Left lung (tissue), 14 donors: ENCODE measurements at places on chromosomes 5 and 9.

DNA sequence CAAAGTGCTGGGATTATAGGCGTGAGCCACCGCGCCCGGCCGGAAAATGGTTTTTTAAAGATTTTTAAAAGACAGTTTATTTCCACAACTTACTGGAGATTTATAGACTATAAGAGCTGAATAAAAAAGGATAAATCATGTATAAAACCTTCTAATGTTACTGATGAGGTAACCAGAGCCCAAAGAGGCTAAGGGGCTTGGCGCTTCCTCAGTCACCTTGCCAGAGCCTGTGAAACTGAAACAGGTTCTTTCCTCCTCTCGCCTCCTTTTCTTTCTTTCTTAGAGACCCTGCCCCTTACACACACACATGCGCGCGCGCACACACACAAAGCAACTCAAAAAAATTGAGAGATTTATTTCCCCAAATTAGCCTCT lies 69.8 kb downstream of the HSD17B3 start:
- DNase-seq = no peak

DNA sequence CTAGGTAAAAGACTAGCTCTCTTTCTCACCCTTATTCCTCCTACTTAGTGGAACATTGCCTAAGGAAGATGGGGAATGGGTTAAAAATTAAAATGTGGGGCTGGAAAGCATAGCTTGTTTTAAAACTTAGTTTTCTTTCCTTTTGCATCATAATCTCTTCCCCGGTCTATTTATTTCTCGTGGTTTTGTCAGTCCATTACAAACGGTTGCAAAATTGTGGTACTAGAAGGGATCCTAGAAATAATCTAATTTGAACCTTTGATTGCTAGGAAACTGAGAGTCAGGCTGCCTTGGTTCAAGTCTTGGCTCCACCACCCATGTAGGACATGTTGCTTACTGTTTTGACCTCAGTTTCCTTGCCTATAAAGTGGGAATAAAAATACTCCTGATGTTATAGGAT lies 1.3 kb downstream of the IL31RA start:
- no peak for DNase-seq

GRCh38 chr5:72505539-72506157 lies 1.6 kb downstream of the ZNF366 start:
- no peak for DNase-seq

DNA sequence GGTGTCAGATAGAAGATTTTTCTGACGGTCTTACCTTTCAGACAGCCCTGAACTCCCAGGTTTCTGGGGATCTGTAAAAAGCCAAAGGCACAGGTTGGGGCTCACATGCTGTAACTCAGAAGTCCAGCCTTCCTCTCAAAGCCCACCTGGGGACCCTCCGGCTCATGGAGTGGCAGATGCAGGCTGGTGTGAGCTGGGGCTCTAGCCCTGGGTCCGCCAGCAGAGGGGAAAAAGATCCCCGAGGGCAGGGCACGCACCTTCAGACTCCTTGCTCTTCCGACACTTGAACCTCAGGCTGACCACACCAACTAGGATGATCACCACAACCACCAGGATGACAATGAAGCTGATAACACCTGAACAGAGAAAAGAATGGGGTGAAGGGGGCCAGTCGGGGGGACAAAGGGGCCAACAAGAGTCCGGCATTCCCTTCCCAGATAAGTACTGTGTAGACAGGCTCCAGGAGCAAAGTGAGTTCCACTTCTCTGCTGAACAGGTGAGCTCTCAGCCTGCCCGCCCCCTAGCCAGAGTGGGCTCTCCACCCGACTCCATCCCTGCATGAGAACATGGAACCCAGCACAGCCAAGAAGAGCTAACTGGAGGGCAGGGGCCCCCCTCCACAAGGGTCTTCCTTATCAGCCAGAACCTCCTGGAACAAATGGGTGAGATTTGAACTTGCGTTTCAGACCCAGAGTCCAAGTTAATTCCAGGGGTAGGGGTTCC lies 7.8 kb downstream of the ECSCR start:
- DNase-seq = no peak

DNA sequence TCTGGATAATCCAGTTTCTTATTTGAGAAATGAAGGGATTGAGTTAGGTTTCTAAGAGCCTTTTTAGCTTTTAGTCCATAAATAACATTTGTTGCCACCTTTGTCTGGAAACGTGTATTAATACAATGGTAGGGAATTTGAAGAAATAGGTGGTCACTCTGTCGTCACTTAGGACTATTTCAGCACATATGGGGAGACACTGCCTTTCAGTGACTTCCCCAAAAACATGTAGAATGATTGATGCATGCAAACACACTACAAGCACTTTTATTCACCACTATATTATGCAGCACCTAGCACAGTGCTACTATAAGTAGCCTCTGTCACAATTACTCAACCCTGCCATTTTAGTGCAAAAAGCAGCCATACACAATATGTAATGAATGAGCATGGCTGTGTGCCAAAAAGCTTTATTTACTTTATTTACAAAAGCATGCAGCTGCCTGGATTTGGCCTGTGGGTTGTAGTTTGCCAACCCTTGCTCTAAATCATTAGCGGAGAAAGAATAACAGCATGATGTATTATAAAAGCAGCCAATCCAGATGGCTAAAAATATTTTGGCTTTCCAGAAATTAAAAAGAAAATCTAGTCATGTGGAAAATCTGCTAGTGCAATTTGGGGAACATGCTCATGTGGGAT lies 154.2 kb upstream of the HMHB1 start:
- no peak for DNase-seq

- DNase-seq = no peak
These were observed 255.1 kb downstream of the PARP8 start for GRCh38 chr5:50921366-50922133.

DNA sequence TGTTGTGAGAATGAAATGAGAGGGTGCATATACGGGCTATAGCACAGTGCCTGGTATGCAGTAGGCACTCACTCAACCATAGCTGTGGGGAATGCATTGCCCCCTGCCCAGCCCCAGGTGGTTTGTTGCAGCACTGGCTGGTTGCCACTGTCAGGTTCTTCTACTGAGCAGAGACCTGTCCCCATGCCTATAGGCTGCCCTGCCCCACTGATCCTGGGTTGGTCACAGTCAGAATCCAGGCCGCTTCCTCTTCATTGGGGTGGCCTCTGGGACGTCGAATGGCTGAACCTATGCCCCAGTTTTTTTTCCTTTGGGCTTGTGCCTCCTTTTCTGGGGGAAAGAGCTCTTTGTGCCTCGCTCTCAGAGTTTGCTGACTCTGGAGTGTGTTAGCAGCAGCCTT lies 74.6 kb downstream of the RGS3 start:
- peak; percentile 29 for DNase-seq

DNA sequence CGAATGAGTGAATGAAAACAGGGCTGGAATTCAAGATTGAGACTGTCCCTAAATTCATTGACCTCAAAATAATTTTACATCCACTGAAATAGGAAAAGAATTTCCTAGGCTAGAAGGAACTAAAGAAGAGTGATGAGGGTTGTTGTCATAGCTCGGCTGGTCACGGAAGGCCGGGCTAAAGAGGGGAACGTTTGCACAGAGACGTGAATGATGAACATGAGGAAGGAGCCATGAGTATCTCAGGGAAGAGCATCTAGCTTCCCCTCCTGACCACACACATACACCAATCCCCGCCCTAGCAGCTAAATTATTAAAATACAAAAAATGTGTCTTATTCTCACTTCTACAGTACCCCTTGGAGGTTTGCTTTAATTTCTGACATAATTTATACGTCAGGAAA lies 124.4 kb upstream of the ABCA1 start:
- no peak for DNase-seq

DNA sequence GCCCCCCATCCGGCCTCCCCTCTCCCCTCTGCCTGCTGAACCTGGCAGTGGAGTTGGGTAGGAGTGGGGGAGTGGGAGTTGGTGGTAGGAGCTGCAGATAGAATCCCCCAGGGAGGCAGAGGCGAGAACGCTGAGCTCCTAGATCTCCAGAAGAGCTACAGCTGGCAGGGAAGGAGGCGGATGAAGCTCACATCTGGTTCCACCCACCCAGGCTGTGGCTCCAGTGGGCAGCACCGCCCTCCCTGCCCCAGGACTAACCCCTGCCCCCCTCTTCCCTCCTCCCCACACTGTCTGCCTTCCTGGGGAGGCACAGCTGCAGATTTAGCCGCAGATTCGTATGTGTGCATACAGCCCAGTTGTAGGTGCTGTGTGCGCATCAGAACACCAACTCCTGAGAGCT lies 34.2 kb downstream of the C9orf50 start:
- no peak for DNase-seq

GRCh38 chr5:128905568-128906110 lies 59.6 kb upstream of the SLC27A6 start:
- DNase-seq = no peak

- DNase-seq = peak; percentile 40
These were observed 4.6 kb downstream of the NRG2 start for GRCh38 chr5:140038373-140038957.

DNA sequence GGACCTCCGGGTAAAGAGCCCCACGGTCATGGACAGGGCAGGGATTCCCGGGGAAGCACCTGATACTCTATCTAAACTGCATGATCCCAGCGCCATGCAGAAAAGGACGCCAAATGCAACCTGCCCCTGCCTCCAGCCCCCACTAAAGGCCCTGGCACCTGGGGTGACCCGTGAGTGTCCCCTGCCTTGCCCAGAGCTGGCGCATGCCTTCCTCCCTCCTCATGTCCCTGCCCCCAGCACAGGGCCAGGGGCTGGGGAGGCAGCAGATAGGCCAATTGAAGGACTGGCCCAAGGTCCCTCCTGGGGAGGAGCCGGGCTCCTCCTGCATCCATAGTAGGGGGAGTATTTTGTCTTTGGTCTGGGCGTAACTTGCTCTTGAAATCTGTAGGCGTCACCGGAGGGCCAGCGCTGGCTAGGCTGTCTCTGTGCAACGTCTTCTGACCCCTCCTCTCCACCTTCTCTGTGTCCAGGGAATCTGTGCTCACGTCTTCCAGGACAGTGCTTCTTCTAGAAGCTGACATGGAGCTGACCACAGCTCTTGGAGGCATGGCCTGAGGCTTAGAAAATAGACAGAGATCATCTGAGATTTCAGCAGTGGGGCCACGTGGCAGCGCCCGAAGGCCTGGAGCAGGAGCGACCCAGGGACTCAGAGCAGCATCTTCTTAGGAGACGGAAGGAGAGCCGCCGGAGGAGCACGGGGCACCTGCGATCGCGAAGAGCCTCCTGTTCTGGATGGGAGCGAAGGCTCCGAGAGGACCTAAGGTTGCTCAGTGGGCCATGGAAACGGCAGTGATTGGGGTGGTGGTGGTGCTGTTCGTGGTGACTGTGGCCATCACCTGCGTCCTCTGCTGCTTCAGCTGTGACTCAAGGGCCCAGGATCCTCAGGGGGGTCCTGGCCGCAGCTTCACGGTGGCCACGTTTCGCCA lies 660 bp downstream of the SPAAR start:
- DNase-seq = no peak

- DNase-seq = peak; percentile 63
These were observed 187.1 kb upstream of the BRINP1 start for GRCh38 chr9:119556129-119556875.

GRCh38 chr9:70802758-70803436 lies 318.5 kb downstream of the TRPM3 start:
- DNase-seq = no peak

DNA sequence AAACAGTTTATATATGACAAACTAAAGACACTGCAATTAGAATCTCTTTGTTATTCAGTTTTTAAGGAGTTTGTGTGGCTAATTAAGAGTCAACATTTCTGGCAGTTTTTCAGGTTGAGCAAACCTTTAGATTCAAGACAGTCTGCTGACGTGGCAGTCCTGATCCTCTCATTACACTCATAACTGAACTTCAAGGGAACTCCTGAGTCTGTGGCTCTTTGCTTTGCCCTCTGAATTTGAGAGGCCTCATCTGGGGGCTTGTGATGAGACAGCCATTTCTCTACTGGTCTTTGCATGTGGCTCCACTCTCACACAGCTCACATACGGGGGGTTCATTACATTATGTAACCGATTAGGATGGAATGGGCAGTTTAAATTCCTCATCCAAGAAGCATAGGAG lies 182.9 kb upstream of the MEF2C start:
- DNase-seq = no peak

DNA sequence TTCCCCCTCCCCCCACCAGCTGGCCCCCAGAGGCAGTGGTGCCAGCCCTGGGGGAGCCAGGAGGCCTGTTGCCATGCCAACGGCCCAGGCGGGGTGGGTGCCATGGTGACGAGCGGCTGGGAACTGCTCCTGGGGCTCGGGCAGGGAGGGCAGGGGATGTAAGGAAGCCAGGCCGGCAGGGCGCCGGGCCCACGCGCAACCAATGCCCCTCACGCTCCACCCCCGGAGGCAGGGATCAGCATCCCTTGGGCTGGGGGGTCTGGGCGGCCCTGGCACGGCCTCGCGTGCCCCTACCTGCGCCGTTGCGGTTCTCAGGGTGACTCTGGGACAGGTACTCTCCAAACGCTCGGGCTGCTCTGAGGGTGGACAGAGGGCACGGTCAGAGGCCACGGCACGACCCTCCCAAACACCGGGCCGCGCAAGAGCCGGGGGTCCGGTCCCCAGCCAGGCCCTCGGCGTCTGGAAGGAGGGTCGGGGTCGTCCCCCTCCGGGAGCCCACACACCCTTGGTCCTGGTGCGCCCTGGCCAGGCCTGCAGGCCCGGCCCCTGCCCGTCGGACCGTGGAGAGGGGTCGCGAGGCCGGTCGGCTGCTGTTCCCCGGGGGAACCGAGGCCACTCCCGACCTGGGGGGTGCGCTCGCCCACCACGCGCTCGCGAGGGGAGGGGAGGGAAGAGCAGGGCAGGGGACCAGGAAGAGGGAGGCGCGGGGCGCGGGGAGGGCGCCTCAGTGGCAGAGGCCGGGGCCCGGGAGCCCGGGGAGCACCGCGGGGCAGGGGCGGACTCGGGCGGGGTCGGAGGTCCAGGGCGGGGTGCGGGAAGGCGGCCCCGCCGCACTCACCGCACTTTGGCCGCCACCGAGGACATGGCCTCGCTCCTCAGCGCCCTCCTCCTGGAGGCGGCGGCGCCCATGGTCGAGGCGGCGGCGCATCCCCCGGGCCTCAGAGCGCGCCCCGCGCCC lies 661 bp downstream of the NSMF start:
- DNase-seq = peak; percentile 84

DNA sequence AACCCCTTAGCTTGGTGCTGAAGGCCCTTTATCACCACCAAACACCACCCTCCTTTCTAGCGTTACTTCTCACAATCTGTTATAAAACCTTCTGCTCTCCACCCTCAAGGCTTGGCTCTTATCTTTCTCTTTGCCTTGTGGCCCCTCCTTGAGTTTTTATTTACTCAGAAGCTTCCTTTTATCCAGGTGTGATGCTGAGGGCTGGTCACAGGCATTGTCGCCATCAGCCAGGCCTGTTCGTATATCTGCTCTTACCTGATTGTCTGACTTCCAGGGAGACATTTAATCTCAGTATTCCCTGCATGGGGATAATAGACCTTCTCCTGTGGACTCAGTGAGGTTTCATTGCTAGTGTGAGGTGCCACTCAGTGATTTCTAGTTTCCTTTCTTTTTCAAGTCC lies 34.2 kb downstream of the MEGF10 start:
- no peak for DNase-seq

DNA sequence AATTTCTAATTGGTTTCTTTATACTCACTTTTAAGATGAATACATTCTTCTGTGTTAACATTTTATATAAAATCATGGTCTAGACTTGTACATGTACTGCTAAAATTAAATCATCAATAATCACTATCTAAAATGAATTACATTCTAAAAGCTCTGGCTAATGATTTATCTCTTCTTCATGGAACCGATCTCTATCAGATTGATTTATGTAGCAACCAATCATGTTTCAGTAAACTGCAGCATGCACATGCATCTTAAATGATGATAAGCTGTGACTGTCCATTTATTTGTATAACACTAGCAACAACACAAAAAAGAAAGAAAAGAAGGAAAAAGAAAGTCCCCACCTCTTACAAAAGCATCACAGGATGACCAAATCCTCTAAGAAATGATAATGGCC lies 669.2 kb downstream of the NR2F1-AS1 start:
- DNase-seq = no peak
